ENCODE measurements at places on chromosomes 7 and 10. TPM values are rescaled to one million over a fixed set of nuclear protein-coding genes. Genes with fewer than 3 reads are reported as not detected.

DNA sequence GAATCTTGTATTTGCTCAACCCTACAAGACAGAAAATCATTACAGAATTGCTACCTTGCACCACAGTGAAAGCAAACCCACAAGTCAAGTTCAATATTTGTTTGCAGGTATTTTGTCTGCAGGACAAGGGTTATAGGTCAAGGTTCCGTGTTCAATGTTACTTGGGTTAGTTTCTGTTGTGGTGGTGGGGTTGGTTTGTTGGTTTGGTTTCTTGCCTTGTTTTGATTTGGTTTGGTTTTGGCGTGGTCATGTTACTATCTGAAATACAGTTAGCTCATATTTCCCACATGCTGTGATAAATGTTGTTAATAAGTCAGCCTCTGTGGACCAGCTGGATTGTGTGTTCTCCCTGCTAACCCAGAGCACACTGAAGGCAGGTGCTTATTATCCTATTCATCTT, 75.6 kb upstream of the INSIG1 start:
- no peak overlapping the region for H3K27ac ChIP-seq
- H3K4me1 ChIP-seq: no peaks in the 10 kb centered on the region
- no peak overlapping the region for H3K4me3 ChIP-seq
- no peaks in the 10 kb centered on the region for H3K27me3 ChIP-seq
- DNase-seq: no peak
- H3K36me3 ChIP-seq: no peaks in the 10 kb centered on the region

- H3K27me3 ChIP-seq: no peaks in the 10 kb centered on the region
- H3K4me1 ChIP-seq: no peaks in the 10 kb centered on the region
- DNase-seq: peak; percentile 2
Observed at GRCh38 chr7:120089968-120090367, 183.0 kb upstream of the KCND2 start.

The VGF gene
- 43.2 TPM for total RNA-seq

The CALHM2 gene
- 46.1 TPM for total RNA-seq

DNA sequence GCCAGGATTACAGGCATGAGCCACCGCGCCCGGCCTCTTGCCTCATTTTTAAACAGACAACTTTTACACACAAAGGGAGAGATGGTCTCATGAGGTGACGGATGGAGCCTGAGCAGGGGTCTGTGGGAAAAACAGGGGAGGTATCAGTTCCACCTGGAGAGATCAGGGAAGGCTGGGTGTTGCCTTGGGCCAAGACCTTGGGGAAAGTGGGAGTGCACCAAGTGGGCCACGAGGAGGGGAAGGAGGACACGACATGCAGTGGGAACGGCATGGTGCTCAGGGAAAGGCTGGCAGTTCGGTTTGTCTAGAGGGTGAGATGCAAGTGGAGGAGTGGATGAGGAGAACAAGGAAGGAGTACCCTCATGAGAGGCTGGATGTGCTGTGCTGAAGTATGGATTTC, 8.9 kb upstream of the ZNF777 start:
- H3K36me3 ChIP-seq: peaks cover 13% of the 10 kb centered on the region
- H3K27me3 ChIP-seq: no peaks in the 10 kb centered on the region
- no peak overlapping the region for H3K4me3 ChIP-seq
- DNase-seq: no peak
- H3K4me1 ChIP-seq: no peaks in the 10 kb centered on the region

GRCh38 chr7:120927454-120928103, 23.0 kb upstream of the ING3 start:
- no peaks in the 10 kb centered on the region for H3K27me3 ChIP-seq
- no peak overlapping the region for H3K4me3 ChIP-seq
- DNase-seq: no peak
- no peaks in the 10 kb centered on the region for H3K36me3 ChIP-seq

The GPC2 gene
- 17.9 TPM for total RNA-seq

The TRIL gene
- not detected for total RNA-seq

DNA sequence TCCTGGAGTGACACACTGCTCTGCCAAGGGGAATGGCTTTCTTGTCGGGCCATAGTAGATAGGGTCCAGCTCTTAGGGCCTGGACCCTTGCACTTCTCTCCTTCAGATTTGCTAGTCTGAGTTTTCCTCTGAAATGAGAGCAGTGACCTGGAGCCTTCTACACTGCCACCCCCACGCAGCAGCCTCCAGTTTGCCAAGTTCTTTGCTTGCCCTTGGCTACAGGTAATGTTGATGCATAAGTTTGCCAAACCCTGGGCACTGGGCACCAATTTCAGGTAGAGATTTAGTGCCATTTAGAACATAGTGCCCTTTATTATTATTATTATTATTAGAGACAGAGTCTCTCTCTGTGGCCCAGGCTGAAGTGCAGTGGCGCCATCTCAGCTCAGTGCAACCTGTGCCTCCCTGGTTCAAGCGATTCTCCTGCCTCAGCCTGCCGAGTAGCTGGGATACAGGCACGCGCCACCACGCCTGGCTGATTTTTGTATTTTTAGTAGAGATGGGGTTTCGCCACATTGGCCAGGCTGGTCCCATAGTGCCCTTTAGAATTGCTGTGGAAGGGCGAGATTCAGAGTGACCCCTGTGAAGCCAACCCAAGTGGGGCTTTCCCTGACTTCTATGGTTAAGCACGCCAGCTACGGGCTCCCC, 14.5 kb downstream of the EEPD1 start:
- no peaks in the 10 kb centered on the region for H3K4me1 ChIP-seq
- no peak overlapping the region for H3K27ac ChIP-seq
- no peaks in the 10 kb centered on the region for H3K36me3 ChIP-seq

GRCh38 chr10:97321032-97321803, 2.1 kb downstream of the FRAT1 start:
- no peaks in the 10 kb centered on the region for H3K27me3 ChIP-seq
- no peak for DNase-seq
- no peak overlapping the region for H3K4me3 ChIP-seq
- H3K4me1 ChIP-seq: peaks cover 8% of the 10 kb centered on the region

DNA sequence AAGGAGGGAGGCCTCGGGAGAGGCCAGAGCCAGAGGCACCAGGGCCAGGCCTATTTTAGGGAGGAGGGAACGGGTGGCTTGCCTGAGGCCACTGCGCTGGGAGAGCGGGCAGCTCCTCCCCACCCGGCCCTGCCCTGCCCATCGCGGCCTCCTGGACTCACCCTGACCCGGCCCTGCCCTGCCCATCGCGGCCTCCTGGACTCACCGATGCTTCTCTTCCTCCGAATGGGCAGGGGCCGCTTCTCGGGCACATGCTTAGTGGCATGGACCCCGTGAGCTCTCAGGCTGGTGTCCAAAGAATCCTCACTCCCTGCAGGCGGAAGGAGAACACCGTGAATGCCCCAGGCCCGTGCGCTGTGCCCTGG, 7.5 kb downstream of the PDGFA start:
- no peak for DNase-seq
- H3K36me3 ChIP-seq: no peaks in the 10 kb centered on the region
- peaks cover 3% of the 10 kb centered on the region for H3K4me1 ChIP-seq
- H3K4me3 ChIP-seq: no peak overlapping the region
- H3K27ac ChIP-seq: no peak overlapping the region
- no peaks in the 10 kb centered on the region for H3K27me3 ChIP-seq

DNA sequence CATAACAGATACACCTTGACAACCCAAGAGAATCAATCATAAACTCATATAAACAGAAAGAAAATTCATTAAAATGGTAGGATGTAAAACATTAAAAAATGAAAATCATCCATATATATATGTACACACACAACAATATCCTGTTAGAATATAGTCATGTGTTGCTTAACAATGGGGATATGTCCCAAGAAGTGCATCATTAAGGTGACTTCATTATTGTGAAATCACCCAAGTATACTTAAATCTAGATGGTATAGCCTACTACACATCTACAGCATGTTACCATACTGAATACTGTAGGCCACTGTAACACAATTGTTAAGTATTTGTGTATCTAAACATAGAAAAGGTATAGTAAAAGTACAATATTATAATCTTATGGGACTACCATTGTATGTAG, 115.8 kb upstream of the TMEM168 start:
- H3K4me3 ChIP-seq: no peak overlapping the region
- DNase-seq: no peak
- no peak overlapping the region for H3K27ac ChIP-seq
- no peaks in the 10 kb centered on the region for H3K36me3 ChIP-seq

GRCh38 chr7:44961844-44962482, 16.9 kb downstream of the MYO1G start:
- no peaks in the 10 kb centered on the region for H3K36me3 ChIP-seq
- H3K27ac ChIP-seq: no peak overlapping the region
- peaks cover under 1% of the 10 kb centered on the region for H3K4me1 ChIP-seq
- H3K4me3 ChIP-seq: no peak overlapping the region
- no peaks in the 10 kb centered on the region for H3K27me3 ChIP-seq

GRCh38 chr7:25375805-25376600, 147.7 kb upstream of the NPVF start:
- no peak overlapping the region for H3K27ac ChIP-seq
- H3K4me1 ChIP-seq: no peaks in the 10 kb centered on the region
- H3K36me3 ChIP-seq: no peaks in the 10 kb centered on the region

The BAIAP2L1 gene
- 61.2 TPM for total RNA-seq

- H3K27me3 ChIP-seq: no peaks in the 10 kb centered on the region
- DNase-seq: no peak
- H3K4me3 ChIP-seq: no peak overlapping the region
Observed at GRCh38 chr10:49534670-49535381, 4.1 kb downstream of the ERCC6 start.

The FOXI2 gene
- not detected for total RNA-seq

The MSMB gene
- not detected for total RNA-seq

GRCh38 chr7:116153050-116153449, 57.3 kb upstream of the TES start:
- no peaks in the 10 kb centered on the region for H3K36me3 ChIP-seq
- H3K27ac ChIP-seq: no peak overlapping the region
- no peak overlapping the region for H3K4me3 ChIP-seq
- H3K4me1 ChIP-seq: no peaks in the 10 kb centered on the region

DNA sequence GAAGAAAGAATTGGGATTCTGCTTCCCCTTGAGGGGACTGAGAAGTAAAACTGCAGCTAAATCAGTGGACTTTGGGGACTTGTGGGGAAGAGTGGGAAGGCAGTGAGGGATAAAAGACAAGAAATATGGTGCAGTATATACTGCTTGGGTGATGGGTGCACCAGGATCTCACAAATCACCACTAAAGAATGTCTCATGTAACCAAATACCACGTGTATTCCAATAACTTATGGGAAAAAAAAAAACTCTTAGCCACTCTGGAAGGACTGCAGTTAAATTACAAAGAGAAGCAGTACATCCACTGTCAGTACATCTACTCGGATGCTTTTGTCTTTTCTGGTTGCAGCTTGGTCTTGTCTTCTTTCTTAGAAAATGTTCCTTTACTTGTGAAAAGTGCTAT, 27.4 kb upstream of the GOT1 start:
- peaks cover 6% of the 10 kb centered on the region for H3K4me1 ChIP-seq
- H3K36me3 ChIP-seq: no peaks in the 10 kb centered on the region
- no peak for DNase-seq
- H3K27me3 ChIP-seq: peaks cover 36% of the 10 kb centered on the region
- no peak overlapping the region for H3K27ac ChIP-seq

- no peak overlapping the region for H3K27ac ChIP-seq
- peaks cover 4% of the 10 kb centered on the region for H3K4me1 ChIP-seq
- H3K36me3 ChIP-seq: peaks cover 24% of the 10 kb centered on the region
- DNase-seq: no peak
- H3K4me3 ChIP-seq: no peak overlapping the region
- H3K27me3 ChIP-seq: no peaks in the 10 kb centered on the region
Observed at GRCh38 chr10:119120413-119120867, 16.5 kb downstream of the DENND10 start.
